ENCODE measurements at places on chromosomes 3 and 15.

- no peak for DNase-seq
Observed at GRCh38 chr15:51667478-51667877, 13.8 kb upstream of the SCG3 start.

- DNase-seq: no peak
Observed at GRCh38 chr15:57789225-57789624, 82.7 kb downstream of the POLR2M start.

GRCh38 chr15:82197733-82198594, 64.6 kb downstream of the EFL1 start:
- DNase-seq: peak; percentile 77

DNA sequence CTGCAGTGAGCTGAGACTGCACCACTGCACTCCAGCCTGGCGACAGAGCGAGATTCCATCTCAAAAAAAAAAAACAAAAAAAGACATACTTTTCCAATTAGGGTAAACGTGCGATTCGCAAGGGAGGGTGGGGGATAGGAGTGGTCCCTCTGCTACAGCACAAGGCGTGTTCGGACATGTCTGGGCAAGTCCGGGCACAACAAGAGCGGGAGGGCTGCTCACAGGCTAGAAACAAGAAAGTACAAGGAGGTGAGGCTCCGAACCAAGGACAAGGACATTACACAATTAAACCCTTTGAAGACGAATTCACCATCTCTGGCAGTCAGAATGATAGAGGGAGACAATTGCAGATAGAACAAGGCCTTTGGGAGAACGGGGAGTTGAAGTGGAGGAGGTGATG, 32.2 kb upstream of the BCL2A1 start:
- DNase-seq: no peak

DNA sequence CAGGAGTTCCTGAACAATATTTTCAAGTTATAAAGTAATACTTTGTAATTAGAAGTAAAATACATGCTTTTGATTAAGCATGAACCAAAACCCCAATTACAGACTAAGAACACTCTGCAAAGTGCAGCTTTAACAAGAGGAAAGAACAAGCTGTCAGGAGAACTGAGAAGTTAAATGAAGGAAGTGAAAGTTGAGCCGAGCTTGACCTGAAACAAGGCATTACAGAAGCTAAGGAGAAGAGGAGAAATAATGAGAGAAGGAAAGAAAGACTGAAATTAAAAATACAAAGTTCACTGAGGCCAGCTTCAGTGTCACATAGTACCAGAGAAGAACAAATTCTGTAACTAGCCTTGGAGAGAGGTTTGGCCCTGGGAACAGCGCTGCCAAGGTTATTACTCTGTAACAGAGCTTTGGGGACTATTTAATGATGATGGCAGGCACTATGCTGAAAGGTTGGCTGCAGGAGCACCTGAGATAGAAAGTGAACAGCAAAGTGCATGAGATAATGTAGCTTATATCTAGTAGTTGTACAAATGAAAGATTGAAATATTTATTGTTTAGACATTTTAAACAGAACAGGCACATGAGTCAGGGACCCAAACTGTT, 241.9 kb upstream of the PEX5L start:
- no peak for DNase-seq

DNA sequence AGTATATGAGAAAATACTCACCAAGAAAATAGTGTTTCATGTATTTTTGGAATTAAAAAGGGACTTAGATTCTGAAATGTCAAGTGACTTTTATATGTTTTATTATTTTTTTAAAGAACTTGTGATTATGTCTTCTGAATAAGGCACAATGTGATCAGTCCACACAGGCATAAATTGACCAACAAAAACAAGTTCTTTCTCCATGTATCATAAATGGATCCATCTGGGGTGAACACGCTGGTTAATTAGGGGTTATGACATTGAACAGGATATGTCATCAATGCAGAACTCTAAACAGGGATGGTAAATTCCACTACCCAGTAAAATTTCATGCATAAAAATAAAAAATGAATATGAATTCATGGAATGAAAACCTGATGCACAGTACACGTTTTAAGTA, 31.3 kb upstream of the PIK3CA start:
- no peak for DNase-seq

DNA sequence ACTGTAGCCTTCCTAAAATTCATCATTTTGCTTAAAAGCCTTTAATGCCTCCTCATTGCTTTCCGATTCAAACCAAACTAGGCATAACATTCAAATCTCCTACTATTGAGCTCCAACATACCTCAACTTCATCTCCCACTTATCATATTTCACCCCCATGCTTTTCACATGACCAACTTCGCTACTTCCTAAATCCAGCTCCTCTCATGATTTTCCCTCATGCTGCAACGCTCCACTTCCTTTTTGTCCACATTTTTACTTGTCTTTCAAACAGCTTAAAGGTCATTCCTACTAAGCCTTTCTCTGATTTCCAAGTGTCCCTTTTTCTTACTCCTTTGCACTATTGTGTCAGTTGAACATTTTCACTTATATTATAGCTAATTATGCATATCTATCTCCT, 20.3 kb upstream of the ANXA2 start:
- DNase-seq: no peak

GRCh38 chr15:101551696-101552591, 62.4 kb upstream of the PCSK6 start:
- DNase-seq: no peak

DNA sequence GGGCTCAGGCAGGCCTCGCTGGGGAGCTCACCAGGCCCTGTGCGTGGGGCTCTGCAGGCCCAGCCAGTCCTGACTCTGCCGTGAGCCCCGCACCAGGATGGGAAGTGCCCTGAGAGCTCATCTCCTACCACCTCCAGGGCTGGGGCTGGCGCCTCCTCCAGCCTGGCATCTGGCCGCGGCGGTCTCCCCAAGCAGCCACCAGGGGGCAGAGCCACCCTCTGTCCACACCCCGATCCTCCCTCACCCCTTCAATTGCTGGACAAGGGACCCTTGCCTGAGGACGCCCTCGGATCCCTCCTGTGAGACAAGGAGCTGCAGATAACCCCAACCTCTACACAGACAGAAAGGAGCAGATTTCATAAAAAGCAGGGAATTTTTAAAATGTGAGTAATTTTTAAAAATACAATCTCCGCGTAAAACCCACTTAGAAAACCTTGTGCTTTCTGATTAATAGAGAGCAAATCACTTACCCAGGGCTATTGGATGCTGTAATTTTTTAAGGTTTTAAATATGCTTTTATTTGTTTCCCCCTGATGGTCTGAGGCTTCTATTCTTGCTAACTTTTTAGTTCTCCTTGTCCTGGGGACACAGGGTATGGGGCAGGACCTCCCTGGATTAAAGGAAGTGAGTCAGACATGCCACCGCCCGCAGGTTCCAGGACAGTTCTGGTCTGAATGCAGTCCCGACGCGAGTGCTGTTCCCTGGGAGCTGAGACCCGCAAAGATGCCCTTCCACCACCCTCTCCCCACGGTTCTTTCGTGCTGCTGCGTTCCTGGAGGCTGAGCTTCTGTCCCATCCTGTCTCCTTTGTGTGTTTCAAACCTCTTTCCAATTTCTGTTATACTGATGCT, 52.3 kb upstream of the CHRNA7 start:
- DNase-seq: peak; percentile 41

DNA sequence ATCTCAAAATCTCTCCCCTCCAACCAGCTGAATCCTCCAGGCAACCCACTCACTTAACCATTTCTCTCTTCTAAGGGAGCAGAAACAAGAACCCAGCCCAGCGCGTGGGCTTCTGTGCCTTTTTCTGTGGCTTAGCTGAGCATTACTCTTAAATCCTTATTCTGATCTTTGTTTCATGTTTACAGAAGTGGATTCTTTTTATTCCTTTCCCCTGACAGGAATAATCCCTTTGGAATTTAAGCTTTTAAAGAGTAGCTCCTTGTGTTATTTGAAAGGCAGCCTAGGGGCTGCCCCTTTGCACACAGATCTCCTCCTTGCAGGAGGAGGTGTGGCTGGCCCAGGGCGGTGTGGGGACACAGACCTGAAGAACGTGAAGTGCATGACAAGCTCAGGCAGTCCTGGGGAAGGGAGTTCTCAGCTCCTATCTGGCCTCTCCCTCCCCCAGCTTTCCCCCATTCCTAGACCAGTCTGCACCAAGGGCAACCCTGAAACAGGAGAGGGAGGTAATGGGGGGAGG, 77.1 kb upstream of the UBE2E1 start:
- no peak for DNase-seq

GRCh38 chr15:74525945-74526344, 15.1 kb upstream of the ARID3B start:
- DNase-seq: peak; percentile 98

GRCh38 chr15:92205255-92205739, 188.4 kb upstream of the ST8SIA2 start:
- no peak for DNase-seq

GRCh38 chr15:43877371-43877770, 50.6 kb downstream of the WDR76 start:
- no peak for DNase-seq

- DNase-seq: no peak
Observed at GRCh38 chr15:31324806-31325594, 1.6 kb upstream of the KLF13 start.

DNA sequence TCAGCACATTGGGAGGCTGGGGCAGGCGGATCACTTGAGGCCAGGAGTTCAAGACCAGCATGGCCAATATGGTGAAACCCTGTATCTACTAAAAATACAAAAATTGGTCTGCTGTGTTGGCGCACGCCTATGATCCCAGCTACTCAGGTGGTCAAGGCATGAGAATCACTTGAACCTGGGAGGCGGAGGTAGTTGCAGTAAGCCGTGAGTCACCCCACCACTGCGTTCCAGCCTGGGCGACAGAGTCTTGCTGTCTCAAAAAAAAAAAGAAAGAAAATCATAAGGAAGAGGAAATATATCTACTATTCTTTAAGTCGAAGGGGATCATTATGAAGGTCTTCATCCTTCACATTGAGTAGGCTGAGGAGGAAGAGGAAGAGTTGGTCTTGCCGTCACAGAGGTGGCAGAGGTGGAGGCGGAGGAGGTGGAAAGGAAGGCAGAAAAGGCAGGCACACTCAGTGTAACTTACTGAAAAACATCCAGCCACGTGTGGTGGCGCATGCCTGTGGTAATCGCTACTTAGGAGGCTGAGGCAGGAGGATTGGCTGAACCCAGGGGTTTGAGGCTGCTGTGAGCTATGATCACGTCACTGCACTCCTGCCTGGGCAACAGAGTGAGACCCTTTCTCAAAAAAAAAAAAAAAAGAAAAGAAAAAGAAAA, 14.2 kb downstream of the CSK start:
- DNase-seq: no peak

DNA sequence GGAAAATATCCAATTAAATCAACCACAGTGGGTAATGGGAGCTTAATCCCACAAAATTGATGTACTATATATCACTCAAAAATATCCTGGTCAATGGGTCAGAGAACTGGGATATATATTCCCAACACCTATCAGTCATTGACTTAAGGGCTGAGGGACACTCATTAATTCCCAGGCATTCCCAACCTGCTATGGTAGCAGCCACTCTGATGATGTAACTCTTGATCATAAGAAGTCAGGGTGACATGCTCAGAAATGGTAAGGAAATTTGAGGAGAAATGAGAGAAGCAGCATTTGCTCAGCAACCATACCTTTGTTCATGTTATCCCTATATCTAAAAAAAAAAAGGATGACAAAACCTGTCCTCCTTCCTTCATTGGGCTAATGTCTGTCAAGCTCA, 3.1 kb upstream of the PLOD2 start:
- peak; percentile 79 for DNase-seq

DNA sequence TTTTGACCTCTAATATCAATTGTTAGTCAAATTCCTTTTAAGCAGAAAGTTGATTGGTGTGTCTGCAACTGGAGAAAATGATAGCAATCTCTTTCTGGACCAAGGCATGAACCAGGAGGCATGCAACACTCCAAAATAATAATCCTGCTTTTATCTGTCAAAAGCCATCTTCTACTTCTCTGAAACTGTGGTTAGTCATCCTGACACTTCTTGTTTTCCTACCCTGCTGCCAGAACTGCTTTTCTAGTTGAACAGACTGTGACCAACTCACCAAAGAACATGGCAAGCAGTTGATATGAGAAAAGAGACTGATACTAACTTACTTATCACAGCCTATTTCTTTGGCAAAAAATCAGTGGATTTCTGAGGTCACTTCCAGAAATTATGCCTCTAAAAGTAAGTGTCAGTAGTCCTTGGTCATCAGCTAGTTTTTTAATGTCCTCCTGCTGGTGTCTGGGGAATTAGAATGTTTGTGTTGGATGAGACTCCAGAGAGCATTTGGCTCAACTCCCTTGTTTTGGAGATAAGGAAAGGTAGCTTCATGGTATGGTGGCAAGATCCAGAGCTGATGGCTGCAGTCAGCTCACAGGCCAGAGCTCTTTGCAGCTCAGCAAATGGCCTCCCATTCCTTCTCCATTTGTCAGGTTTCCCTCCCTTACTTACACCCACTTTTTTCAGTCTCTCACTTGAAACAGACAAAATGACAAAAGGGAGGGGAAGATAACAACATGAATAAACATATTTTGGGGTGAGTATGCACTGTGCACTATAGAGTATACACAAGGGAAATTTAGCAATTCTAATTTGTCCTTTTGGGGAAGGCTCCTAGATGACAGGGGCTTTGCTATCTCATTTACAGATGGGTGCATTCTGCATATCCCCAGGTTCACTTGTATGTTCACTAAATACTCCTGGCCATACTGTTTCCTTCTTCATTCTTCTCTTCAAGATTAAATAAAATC, 7.0 kb downstream of the CRYGS start:
- no peak for DNase-seq

DNA sequence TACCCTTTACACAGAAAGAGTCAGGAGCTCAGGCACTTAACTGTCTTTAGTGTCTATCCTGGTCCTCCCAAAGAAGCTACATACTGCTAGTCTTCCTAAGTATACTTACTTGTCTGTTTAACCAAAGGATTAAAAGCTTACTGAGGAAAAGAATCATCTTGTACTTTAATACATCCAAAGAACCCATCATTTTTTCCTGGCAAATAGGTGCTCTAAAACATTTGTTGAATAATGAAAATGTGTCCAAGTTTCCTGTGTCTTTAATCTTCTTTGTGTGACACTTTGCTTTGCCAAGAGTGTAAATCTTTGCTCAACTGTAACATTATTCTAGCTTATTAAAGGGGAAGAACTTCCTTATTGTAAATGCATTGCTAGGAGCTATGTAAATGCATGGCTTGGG, 519.2 kb downstream of the OTOL1 start:
- no peak for DNase-seq

- peak; percentile 25 for DNase-seq
Observed at GRCh38 chr15:90598031-90598577, 68.4 kb downstream of the CRTC3 start.

DNA sequence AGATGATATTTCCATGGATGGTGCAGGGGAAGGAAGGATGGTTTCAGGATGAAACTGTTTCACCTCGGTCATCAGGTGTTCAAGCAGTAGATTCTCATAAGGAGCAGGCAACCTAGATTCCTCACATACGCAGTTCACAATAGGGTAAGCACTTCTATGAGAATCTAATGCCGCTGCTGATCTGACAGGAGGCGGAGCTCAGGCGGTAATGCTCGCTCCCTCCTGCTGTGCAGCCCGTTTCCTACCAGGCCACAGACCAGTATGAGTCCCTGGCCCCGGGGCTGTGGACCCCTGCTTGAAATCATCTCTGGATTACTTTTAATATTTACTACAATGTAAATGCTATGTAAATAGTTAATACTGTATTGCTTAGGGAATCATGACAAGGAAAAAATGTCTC, 241.8 kb downstream of the ROBO2 start:
- DNase-seq: no peak

Data from ELR (cell line).